ENCODE measurements at places on chromosomes 7 and 10.

DNA sequence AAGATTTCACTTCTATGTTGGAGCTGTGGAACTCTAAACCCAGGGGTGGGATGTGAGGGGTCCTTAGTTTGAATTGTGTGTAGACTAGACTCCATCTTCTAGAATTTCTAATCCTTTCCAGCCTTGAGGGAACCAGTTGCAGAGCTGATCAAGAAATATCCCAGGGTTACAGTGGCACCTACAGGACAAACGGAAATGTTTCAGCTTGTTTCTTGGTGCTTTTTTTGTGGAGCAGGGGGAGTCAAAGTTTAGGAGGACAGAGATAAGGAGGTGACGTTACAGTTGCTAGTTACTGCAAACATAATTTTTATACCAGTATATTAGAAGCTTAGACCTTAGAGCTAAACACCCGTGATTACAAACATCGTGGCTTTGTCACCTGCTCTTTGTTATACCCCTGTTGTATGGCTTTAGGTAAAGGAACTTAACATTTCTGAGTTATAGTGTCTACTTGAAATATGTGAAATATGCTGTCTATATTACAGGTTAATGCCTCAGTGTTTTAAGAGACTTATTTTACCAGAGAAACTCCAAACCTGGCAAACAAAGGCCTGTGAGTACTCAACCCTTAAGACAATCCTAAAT lies 84.5 kb upstream of the DYNC1I1 start:
- DNase-seq, result peak; percentile 15

DNA sequence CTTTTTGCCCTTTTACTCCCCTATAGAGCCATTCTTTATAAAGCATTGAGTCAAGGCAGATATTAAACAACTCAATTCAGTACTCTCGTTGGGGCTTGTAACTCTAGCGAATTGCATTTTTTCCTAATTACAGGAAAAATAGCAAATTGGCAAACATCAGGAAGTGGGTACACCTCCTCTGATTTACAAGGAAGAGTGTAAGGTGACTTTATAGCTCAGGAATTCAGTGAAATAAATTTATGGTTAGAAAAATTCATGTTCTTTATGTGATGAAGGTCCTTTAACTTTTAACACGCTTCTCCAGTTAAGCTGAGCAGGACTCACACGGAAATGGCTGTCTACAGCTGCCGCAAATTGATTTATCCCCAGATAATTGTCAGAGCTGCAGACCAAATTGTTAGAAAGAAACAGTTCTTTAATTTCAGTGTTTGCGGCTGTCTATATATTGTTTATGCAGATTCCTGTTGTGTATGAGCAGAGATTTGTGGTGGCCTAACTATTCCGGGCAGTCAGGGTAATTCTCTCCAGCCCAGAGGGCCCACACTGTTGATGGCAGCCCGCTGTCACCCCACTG lies 151.1 kb upstream of the MKI67 start:
- no peak for DNase-seq

DNA sequence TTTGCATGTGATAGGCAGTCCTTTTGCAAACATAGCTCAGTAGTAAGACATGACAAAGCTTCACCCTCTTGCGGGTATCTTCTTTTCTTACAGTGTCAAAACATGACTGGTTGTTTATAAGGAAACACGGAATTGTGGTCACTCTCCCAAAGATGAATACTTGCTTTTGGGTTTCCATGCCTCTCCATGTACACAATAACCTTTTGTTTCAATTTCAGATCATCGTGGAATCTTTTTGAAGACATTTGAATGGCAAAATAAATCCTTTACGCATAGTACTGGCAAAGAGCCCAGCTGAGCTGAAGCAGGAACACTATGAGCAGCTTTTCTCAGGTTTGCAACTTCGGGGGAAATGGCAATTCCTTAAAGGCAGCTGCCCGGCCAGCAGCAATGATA lies 156.8 kb upstream of the FRMD4A start:
- DNase-seq, result no peak

DNA sequence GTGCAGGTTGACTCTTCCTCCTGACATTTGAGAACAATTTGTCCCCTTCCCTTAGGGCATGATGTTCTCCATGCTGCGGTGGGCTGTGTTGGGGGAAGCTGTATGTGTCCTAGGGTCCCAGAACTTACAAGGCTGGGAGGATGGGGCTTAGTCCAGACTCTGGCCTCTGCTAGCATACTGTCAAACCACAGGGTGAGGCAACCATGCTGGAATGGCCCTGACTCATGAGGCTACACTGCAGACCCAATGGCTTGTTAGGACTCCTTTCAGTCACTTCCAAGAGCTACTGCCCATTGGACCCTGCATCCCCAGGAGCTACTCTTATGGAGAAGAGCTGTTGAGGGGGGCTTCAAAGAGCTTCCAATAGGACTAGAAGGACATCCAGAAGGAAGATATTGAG lies 20.1 kb upstream of the FAM170B start:
- no peak for DNase-seq

DNA sequence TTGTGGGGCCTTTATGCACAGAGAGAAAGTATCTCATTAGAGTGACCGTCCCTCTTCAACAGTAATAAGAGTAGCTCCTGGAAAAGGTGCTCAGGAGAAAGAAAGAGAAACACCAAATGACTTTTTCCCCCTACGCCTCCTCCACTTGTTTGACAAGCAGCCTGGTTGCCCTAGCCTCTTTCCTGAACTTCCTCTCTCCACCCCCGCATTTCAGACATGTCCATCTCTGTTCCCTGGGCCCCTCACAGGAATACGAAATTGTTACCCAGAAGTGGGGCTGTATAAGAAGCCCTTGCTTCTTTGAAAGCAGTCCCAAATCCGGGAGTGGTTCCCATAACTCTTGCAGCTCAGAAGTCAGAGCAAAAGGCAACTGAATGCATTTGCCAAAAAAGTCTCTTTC lies 119.6 kb upstream of the ADO start:
- DNase-seq, result no peak

DNA sequence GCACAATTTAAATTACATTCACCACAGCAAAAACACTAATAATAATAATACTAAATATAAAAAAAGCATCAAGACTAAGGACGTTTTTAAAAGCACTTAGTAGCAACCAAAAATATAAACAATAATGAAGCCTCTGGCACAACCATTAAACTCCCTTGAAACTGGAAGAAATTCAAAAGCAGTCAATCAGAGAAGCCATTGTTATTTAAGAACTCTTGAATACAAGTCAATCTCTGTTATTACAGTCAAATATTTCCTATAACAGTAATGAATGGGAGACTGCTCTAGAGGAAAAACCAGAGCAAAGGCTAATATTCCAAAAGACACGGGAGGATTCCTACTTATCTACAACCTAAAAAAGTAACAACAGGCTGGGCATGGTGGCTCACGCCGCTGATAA lies 164.2 kb downstream of the KMT2E start:
- no peak for DNase-seq

DNA sequence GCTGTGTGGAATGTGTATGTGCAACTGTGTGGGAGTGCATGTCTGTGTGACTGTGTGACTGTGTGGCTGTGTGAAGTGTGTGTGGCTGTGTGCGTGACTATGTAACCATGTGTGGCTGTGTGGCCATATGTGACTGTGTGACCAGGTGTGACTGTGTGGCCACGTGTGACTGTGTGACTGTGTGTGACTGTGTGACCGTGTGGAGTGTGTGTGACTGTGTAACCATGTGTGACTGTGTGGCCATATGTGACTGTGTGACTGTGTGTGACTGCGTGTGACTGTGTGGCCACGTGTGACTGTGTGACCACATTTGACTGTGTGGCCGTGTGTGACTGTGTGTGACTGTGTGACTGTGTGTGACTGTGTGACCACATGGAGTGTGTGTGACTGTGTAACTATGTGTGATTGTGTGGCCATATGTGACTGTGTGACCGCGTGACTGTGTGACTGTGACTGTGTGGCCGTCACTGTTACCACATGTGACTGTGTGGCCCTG lies 502.9 kb downstream of the DNAJB6 start:
- DNase-seq, result no peak

- DNase-seq, result no peak
Measured at GRCh38 chr10:115417585-115418265, 324.6 kb downstream of the ATRNL1 start.

DNA sequence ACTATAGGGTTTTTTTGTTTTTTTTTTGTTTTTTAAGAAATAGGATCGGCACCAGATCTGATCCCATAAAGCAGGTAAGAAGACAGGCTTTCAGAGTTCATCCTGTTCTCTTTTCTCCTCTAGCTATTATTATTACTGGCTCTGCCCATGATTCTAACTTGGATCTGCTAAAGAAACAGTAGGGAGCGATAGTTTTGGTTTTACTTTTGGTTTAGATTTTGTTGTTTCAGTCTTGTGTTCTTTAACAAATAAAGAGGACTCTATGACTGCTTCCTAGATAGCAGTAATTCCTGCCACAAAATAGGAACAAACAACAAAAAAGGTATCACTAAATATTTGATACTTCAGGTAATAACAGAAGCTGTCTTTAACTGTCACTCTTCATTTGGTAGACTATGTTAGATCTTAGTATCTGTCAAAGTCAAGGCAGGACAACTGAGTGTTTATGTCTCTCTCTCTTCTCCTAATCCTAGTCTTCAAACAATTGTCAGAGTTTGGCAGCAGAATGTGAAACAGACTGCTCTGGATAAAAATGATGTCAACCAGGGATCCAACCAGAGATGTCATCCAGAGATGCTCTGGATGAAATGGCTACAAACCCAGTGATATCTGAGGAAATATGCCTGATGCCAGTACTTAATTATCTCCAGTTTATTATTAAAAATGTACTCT lies 99.8 kb downstream of the KMT2C start:
- DNase-seq, result no peak

- peak; percentile 45 for DNase-seq
Measured at GRCh38 chr10:103153302-103154197, 39.5 kb downstream of the NT5C2 start.

- no peak for DNase-seq
Measured at GRCh38 chr7:3860932-3861331, 559.9 kb downstream of the SDK1 start.

DNA sequence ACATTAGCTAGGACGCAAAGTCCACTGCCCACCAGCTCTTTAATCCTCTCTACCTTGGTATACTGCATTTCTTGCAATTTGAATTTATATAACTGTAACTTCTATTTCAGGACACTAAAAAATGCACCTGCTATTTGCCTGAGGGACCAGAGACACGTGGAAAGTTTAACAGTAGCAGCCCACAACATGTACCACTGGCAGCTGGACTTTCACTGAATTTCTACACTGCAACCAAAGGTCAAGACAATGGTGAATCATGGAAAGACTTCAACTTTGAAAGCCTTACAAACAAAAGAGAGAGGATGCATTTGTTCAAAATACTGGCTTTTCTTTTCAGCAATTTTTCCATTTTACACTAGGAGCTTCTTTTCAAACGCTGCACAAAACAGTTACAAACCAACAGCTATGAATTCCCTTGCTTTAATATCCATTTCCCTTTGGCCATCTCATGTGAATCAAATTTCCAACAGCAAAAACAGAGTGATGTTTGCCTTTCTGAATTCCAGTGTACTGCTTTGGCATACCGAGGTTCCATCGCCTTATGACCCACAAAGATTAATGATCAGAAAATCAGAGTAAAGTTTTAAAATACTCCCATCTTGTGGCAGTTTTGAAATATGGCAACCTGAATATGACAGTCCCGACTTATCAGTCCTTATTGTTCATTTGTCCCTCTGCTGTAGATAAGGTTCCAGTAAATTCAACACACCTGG lies 29.9 kb upstream of the HNRNPH3 start:
- DNase-seq, result peak; percentile 29

GRCh38 chr7:138875794-138876193 lies 77.8 kb upstream of the ATP6V0A4 start:
- DNase-seq, result no peak

DNA sequence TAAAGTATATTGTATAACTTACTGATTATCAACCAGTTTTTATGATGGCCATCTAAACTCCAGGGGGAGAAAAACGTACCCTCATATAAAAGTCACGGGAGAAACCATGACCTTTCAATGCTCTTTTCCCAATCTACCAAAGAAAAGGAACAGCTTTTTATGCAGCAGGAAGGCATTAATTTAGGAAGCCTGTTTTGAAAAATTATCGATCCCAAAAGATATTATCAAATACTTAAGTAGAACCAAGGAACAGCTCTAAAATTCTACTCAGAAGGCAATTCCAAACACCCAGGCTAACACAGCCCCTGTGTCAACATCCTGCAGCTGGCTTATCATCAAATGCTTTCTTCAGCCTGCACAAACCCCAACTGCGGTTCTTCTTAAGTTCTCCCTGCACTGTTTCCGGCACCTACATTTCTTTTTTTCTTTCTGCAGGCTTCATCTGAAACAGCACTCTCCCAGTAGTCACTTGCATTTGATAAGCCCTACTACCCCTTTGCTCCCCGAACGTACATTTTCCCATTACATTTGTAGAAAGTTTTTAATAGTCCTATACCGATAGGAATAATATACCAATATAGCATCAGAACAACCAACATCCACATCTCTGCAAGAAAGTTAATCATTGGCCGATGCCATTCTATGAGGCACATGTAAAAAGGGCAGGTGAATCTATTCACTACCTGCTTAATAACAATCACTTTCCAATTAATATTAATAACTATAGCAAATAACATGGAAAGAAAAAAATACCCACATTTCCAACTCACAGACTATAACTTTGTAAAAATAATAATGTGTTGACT lies 47.9 kb downstream of the PIP4K2A start:
- no peak for DNase-seq

GRCh38 chr10:48236199-48236621 lies 38.3 kb downstream of the FRMPD2 start:
- no peak for DNase-seq

GRCh38 chr7:30253796-30254165 lies 30.6 kb upstream of the ZNRF2 start:
- DNase-seq, result no peak

All from hindlimb muscle (tissue), 1 donor.